Stimulated activated CD8-positive, alpha-beta memory T cell treated with anti-CD3 and anti-CD28 coated beads, Interleukin-12 subunit alpha, Interleukin-12 subunit beta, amount 100 ng/mL, for 4 hours (primary cell): ENCODE measurements at places on chromosomes 6 and 20.

GRCh38 chr6:142744836-142745235 is 200.1 kb downstream of the HIVEP2 start:
- DNase-seq: no peak

GRCh38 chr6:69155467-69155866 is 520.4 kb downstream of the ADGRB3 start:
- no peak for DNase-seq

DNA sequence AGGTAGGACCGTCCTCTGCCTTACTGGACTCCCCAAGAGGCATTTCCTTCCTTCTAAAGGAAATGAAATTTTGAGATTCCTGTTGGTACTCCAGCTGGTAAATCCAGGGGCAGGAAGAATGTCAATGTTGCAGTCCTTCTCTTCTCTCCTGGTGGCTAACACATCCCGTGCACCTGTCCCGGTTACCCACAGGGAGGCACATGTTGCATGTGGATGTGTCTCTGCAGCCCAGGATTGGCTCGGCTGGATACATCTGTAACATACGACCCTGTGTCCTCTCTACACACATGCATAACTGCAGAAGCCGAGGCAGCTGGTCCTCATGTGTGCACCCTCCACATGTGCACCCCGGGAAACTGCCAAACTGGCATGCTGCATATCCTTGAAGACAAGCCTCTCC is 1.3 kb upstream of the LRFN2 start:
- DNase-seq: no peak

DNA sequence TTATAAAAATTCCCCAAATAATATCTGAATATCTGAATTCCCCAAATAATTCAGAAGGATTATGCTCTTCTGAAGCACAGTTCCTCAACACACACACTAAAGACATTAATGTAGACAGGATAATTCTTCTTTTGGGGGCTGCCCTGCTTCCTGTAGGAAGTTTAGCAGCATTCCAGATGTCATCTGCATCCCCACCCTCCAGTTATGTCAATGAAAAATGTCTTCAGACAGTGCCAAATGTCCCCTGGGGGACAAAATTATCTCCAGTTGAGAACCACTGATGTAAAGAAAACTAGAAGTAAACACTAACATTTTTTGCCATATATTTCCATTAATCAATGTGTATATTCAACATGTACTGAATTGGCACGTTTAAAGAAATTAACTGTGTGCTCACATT is 25.9 kb upstream of the NAA20 start:
- DNase-seq: no peak

GRCh38 chr6:163311830-163312229 is 102.7 kb upstream of the QKI start:
- DNase-seq: no peak

GRCh38 chr6:12138936-12139335 is 126.8 kb downstream of the HIVEP1 start:
- no peak for DNase-seq

DNA sequence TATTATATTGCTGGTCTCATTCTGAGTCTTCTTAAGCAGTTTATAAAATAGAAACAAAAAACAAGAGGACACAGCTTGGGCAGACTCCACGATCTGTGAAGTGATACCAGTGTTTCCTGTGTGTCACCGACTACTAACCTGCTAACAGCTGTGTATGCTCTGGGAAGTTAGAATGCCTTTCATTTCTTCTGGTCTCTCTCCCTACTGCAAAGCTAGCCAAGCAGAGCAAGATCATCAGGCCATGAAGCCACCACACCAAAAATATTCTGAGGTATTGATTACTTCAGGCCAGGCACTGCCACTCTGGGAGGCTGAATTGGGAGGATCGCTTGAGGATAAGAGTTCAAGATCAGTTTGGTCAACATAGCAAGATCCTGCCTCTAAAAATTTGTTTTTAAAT is 46.9 kb upstream of the SMIM29 start:
- no peak for DNase-seq

GRCh38 chr6:155349129-155349528 is 34.8 kb upstream of the TFB1M start:
- no peak for DNase-seq

DNA sequence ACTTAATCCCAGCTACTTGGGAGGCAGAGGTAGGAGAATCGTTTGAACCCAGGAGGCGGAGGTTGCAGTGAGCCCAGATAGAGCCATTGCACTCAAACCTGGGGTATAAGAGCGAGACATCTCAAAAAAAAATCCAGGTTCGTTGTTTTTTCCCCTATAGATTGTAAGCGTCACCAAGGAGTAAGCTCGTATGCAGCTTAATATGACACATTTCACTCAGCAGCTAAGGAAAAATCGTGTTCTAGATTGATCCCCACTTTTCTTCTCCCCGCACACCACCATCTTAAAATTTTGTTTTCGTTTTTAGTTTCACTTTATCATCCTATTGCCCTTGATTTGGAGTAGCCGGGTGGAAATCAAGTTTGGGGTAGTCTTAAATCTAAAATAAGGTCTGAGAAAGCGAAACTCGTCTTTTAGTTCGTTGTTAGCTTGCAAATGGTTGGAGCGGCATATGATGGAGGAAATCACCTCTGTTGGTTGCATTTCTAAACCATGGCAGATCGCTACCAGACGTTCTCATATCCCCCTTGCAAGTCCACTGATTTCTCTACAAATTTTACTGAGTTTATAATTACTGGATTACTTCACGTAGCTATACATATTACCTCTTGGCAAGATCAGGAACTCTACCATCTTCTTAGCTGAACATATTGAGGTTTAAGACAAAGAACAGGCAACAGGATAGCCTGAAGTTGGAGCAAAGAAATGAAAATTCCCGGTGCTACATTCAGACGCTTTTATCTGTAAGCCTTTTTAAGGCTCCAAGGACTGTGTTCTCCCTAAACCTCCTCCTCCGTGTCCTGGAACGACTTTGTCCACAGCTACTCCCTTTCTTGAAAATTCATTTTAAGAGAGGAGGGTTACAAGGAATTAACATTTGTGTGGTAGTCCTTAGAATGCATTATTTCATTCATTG is 91.1 kb upstream of the BTN3A2 start:
- DNase-seq: no peak
